ENCODE measurements at places on chromosomes 2 and 18.

- DNase-seq, result no peak
Observed at GRCh38 chr18:35117951-35118411, 76.8 kb downstream of the MAPRE2 start.

DNA sequence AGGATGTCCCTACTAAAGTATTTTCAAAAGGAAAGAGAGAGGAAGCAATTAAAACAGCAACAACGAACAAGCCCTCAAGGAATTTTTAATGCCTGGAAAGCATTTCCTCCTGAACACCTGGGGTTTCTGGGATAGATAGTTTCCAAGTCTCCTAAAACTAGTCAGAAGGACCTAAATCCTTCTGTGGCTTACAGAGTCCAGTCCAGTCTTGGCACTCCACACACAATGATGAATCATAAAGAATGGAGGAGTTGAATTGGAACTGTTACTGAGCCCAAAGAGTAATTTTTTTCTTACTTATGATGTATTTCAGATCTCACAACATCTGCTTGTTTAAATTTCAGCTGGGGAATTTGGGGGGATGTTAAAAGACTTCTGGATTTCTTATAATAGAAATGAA is 144.6 kb upstream of the SETBP1 start:
- no peak for DNase-seq

- DNase-seq, result no peak
Observed at GRCh38 chr2:195317550-195317949, 339.5 kb upstream of the SLC39A10 start.

DNA sequence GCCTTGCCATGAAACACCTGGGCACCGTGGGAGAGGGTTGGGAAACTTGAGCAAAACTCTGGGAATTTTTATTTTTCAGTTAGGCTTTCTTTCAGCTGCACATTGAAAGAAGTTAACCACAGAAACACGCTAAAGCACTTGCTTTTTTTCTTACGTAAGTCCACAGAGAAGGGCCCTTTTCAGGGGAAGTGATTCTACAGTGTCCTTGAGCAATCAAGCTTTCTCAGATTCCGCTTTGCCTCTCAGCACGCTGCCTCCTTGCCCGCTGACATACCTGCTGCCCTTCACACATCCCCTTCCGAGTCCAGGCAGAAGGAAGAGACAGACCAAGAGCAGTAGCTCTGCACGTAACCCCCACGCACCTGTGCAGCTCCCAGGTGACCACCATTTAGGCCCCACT is 135.5 kb upstream of the MYT1L start:
- no peak for DNase-seq

Measured in activated naive CD8-positive, alpha-beta T cell treated with anti-CD3 and anti-CD28 coated beads, Interleukin-2, amount 50 U/mL, for 24 hours (primary cell).